ENCODE measurements at places on chromosomes 7 and 10.
A peak's percentile ranks its signal among the peaks of the same experiment; 100 is the strongest.

- DNase-seq: no peak
Observed at GRCh38 chr10:22017283-22018020, 13.9 kb upstream of the DNAJC1 start.

GRCh38 chr10:49608166-49609005 is 1.7 kb upstream of the SLC18A3 start:
- no peak for DNase-seq

GRCh38 chr10:31939797-31940708 is 11.4 kb upstream of the ARHGAP12 start:
- DNase-seq: peak; percentile 27

GRCh38 chr10:46250481-46250880 is 36.3 kb upstream of the ANTXRL start:
- DNase-seq: no peak

GRCh38 chr10:63373176-63373575 is 92.6 kb downstream of the JMJD1C start:
- no peak for DNase-seq

GRCh38 chr7:78473571-78474301 is 675.2 kb downstream of the PHTF2 start:
- DNase-seq: no peak

DNA sequence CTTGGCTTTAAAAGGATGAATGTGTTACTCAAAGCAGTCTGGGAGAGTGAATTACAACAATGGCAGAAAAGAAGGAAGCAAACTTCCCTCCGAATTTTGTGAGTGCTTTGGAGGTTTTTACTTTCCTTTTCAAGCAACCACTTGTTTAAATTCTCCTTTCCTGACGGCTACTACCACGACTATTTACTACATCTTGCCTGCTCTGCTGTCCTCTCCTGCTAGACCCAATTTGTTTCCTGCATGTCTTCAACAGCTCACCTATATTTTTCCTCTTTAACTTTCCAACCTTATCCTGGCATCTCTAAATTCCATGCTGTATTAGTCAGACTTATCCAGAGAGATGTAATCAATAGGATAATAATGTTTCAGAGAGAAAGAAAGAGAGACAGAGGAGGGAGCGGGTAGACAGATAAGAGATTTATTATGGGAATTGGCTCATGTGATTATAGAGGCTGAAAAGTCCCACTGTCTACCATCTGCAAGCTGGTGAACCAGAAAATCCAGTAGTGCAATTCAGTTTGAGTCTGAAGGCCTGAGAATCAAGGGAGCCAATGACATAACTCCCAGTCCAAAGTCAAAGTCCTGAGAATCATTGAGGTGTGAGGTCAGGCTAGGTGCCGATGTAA is 42.8 kb upstream of the SLC13A1 start:
- DNase-seq: no peak

DNA sequence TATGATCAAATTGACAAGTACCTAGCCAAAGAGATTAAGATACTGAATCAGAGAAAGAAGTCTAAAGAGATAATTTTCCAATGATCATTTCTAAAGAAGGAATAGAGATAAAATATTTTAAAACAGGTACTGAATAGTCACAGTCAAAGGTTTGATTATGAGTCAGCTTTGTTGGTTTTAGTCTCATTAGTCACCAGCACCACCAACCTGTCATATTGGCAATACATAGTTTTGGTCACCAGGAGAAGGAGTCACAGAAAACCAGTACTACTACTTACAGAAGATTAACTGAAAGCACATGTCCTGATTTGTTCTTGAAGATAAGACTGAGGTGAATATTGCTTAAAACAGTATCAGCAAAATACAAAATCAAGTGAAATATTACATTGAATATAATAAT is 34.6 kb downstream of the ZEB1 start:
- DNase-seq: peak; percentile 72

DNA sequence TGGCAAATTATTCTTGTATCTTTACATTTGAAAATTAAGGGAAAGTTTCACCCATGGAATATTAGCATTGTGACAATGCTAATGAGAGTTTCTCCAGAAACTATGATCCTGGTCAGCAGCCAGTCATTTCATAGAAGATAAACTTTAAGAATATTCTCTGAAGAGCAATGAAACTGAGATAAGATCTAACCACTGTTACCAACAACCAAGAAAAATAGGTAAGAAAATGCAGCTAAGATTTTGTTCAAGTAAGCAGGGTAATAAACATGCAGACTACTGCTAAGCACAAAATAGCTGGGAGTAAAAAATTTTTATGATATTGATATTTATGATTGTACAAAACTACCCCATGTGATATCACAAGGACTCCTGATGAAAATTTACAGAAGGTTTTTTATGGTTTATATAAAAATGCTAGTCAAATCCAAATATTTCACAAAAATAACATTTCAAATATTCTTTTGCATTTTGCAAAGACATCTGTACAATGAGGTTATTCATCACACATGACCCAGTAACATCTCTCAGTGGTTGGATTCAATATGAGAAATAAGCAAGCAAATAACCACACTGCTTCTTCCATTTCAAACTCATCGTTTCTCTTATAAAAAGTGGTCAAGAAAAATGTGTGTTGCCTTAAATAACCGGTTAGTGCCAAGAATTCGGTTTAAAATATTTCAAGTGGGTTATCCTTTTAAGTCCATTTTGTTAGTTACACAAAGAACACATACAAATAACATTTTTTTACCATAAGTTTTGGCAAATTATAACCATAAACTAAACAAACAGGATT is 251.6 kb downstream of the DIP2C start:
- DNase-seq: no peak

DNA sequence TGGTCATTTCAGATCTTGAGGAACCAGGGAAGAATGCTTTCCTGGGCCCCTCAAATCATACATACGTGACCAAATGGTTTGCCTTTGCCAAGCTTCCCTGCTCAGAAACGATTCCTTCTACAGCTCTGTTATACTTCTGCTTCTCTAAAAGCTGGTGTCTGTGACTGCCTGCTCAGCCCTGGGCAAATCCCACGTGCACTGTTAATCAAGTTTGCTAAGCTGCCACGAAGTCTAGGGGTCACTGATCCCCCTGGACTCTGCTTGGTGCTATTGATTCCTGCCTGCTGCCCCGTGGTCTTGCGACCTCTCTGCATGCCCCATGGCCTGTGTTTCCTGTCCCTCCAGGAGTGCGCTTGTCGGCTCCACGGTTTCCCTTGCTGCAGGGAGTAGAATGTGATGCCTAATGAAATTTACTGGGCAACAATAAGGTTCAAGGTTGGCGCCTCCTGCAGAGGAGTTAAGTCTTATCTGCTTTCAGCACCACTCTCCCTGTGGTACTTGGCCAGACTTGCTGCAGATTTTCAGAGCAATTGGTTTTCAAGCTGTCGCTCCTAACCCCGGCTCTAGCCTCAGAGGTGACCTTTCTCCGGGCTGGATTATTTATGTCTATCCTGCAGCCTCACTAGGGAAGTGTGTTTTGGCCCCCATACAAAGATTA is 201.6 kb upstream of the FZD8 start:
- peak; percentile 42 for DNase-seq

- DNase-seq: no peak
Observed at GRCh38 chr7:141312395-141312794, 238.5 kb downstream of the TMEM178B start.

GRCh38 chr7:69656890-69657289 is 58.6 kb downstream of the AUTS2 start:
- DNase-seq: no peak

GRCh38 chr7:20244334-20245120 is 27.3 kb upstream of the MACC1 start:
- no peak for DNase-seq

DNA sequence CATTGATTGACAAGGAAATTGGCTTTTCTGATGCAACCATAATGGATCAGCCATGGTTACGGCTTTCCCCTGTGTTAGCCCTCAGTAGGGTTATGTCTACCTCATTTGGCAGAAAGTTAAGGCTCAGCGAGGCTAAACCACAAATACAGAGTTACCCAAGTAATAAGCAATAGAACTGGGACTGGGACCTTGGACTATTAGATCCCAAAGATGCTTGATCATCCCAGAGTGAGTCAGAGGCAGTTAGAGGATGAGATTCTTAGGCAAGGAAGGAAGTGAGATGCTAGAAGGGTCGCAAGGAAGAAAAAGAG is 401.4 kb downstream of the TNS3 start:
- DNase-seq: no peak

DNA sequence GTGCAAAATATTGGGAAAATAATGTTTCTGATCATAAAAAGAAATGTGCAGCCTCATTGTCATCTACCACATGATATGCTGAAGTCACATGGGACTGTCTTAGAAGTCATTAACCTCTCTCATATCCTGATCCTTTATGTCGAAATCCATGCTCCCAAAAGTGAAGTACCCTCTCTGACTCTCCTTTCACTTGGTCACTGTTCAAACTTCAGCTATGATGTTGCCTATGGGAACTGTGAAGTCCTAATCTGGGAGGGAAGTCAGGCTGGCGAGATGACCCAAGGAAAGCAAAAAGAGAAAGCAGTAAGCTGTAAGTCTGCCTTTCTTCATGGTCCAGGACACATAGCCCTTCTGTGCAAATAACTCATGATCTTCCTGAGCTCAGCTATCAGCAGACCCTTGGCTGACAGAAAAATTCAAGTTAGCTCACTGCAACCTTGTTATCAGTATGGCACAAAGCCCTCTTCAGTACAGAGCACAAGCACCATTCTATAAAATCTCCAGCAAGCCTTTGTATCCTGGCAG is 29.5 kb downstream of the WASL start:
- no peak for DNase-seq

GRCh38 chr7:47043304-47043703 is 538.6 kb downstream of the TNS3 start:
- no peak for DNase-seq

GRCh38 chr10:28997734-28998133 is 291.1 kb upstream of the LYZL1 start:
- DNase-seq: no peak

GRCh38 chr7:158282461-158283001 is 305.1 kb downstream of the PTPRN2 start:
- no peak for DNase-seq

- DNase-seq: no peak
Observed at GRCh38 chr7:138258197-138258559, 181.9 kb downstream of the AKR1D1 start.

GRCh38 chr7:128941323-128941890 is 3.7 kb downstream of the IRF5 start:
- DNase-seq: no peak

DNA sequence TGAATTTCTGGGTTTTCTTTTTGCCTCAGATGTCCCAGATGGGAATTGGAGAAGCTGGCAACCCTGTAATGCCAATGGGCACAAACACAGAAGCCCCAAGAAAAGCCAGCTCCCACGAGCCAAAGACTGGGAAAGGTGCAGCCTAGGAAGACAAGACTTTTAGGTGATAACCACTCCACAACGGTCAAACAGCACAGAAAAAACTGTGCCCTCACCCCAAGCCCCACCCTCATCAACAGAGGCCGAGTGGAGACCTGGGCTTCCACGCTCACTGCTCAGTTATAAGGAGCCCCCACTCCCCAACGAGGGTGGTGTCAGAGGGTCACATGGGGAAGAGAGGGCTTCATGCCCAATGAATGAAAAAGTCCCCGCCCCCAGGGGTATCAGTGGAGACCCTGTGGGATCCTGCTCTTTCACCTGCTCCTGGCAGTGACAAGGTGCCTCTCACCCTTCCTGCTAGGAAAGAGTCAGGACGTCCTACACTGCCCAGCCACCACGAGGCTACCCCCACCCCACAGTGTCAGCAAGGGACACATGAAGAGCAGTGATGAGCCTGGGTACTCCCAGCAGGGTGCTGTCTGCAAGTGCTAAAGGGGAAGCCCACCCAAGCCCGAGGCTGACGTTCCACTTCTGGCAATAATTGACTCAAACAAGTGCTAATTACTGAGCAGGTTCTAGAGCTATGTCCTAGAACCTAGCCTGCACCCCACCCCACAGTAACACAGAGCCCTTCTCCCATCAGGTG is 8.3 kb downstream of the TMEM273 start:
- DNase-seq: no peak

All from astrocyte of the spinal cord (primary cell).